Thymus (tissue), 14 donors: ENCODE measurements at places on chromosomes 11 and 22. TPM values are rescaled to one million over a fixed set of nuclear protein-coding genes. Genes with fewer than 3 reads are reported as not detected.

The BIK gene
- total RNA-seq, result 6.8 TPM

GRCh38 chr22:42379966-42380537 is 52.2 kb downstream of the NFAM1 start:
- DNase-seq, result no peak
- H3K27ac ChIP-seq, result no peak overlapping the region
- no peaks in the 10 kb centered on the region for H3K36me3 ChIP-seq
- peaks cover 4% of the 10 kb centered on the region for H3K27me3 ChIP-seq

DNA sequence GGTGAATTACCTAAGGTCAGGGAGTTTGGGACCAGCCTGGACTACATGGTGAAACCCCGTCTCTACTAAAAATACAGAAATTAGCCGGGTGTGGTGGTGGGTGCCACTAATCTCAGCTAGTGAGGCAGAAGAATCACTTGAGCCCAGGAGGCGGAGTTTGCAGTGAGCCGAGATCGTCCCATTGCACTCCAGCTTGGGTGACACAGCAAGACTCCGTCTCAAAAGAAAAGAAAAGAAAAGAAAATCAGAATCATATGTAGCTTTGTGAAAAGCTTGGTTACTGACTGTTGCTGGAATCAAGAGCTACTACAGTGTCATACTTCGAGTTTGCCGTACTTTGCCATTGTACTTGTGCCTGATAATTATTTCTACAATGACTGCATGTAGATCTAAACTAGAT is 4.2 kb upstream of the TMEM135 start:
- DNase-seq, result no peak
- no peaks in the 10 kb centered on the region for H3K36me3 ChIP-seq
- no peaks in the 10 kb centered on the region for H3K27me3 ChIP-seq
- no peak overlapping the region for H3K4me3 ChIP-seq
- H3K4me1 ChIP-seq, result peaks cover 13% of the 10 kb centered on the region

The FAM111B gene
- total RNA-seq, result 30.9 TPM

The PPP1R14B gene
- total RNA-seq, result 106 TPM

- no peak for DNase-seq
- no peak overlapping the region for H3K27ac ChIP-seq
- H3K36me3 ChIP-seq, result no peaks in the 10 kb centered on the region
- H3K4me3 ChIP-seq, result no peak overlapping the region
- no peaks in the 10 kb centered on the region for H3K4me1 ChIP-seq
Measured at GRCh38 chr11:22508665-22509064, 117.0 kb downstream of the FANCF start.

The MGAT3 gene
- total RNA-seq, result 1.6 TPM

GRCh38 chr11:102695201-102695600 is 10.4 kb downstream of the MMP27 start:
- no peaks in the 10 kb centered on the region for H3K4me1 ChIP-seq
- no peaks in the 10 kb centered on the region for H3K36me3 ChIP-seq
- no peak overlapping the region for H3K27ac ChIP-seq
- H3K27me3 ChIP-seq, result no peaks in the 10 kb centered on the region
- no peak overlapping the region for H3K4me3 ChIP-seq
- no peak for DNase-seq

The ANKK1 gene
- 0.14 TPM for total RNA-seq

DNA sequence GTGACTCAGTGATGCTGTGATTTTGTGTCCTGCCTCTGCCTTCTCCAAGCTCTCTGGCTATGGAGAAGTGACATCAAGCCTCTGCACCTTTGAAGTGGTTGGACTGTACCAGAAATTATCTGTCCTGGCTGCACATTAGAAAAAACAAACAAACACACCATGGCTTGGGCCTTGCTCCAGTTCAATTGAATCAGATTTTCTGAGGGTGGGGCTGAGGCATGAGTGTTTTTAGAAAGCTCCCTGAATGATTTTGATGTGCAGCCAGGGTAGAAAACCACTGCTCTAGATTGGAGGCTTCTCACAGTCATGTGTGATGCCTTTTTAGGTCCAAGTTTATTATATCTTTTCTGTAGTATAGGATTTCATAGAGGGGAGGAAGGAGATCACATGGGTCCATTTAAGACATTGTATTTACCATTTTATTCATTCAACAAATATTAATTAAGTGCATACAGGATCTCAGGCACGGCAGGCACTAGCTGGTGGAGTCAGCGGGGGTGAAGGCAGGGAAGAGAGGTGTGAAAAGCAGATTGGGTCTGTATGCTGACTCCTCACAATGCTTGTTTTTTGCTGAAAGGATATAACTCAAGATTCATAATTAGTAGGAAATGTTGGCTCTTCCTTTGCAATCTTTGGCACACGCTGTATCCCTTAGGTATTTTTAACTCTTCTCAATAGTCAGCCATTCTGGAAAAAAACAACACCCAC is 7.1 kb upstream of the VSTM5 start:
- no peak overlapping the region for H3K27ac ChIP-seq
- H3K27me3 ChIP-seq, result no peaks in the 10 kb centered on the region
- no peaks in the 10 kb centered on the region for H3K36me3 ChIP-seq

- DNase-seq, result no peak
- H3K4me3 ChIP-seq, result no peak overlapping the region
- H3K4me1 ChIP-seq, result peaks cover 11% of the 10 kb centered on the region
- H3K27me3 ChIP-seq, result peaks cover 49% of the 10 kb centered on the region
Measured at GRCh38 chr22:42716221-42716620, 4.4 kb downstream of the A4GALT start.

The PHOX2A gene
- total RNA-seq, result 0.05 TPM

- no peaks in the 10 kb centered on the region for H3K27me3 ChIP-seq
- DNase-seq, result no peak
- no peak overlapping the region for H3K4me3 ChIP-seq
- H3K36me3 ChIP-seq, result no peaks in the 10 kb centered on the region
- H3K4me1 ChIP-seq, result no peaks in the 10 kb centered on the region
Measured at GRCh38 chr22:30128511-30128910, 48.2 kb downstream of the HORMAD2 start.

The CD3E gene
- 203 TPM for total RNA-seq

- H3K27me3 ChIP-seq, result no peaks in the 10 kb centered on the region
- no peaks in the 10 kb centered on the region for H3K4me1 ChIP-seq
- DNase-seq, result no peak
- no peak overlapping the region for H3K27ac ChIP-seq
Measured at GRCh38 chr11:82533628-82534327, 199.9 kb downstream of the FAM181B start.

DNA sequence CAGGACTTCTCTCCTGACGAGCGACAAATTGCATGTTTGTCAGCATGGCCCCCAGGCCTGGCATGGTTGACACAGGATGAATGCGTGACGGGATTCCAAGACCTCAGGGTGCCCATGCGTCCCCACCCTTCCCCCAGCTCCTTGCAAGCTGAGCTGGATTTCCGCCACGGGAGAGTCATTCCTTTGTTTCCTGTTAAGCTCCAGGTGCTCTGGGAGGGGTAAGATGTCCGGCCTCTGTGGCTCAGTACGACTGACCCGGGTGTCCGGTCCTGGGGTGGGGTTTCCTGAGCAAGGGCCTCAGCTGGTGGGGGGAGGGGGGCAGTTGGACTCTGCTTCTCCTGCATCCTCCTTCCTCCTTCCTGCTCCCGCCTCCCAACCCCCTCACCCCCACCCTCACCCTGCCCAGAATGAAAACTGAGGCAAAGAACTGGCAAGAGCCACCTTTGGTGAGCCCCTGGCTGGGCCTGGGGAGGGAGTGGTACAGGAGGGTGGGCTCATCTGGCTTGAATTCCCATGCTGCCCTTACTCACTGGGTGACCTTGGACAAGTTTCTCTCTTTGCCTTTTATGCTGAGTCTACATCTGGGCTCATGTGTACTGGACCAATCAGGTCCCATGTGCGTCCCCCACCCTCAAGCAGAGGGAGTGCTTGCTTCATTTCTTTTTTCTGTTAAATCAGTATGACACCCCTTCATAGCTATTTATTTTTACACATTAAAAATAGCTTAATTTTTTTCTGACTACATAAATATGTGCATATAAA is 2.5 kb downstream of the CDC42EP2 start:
- peaks cover 8% of the 10 kb centered on the region for H3K4me1 ChIP-seq
- no peak overlapping the region for H3K27ac ChIP-seq
- H3K36me3 ChIP-seq, result no peaks in the 10 kb centered on the region
- H3K4me3 ChIP-seq, result no peak overlapping the region
- no peak for DNase-seq

GRCh38 chr22:25621986-25622385 is 57.5 kb downstream of the GRK3 start:
- peaks cover 2% of the 10 kb centered on the region for H3K36me3 ChIP-seq
- no peaks in the 10 kb centered on the region for H3K27me3 ChIP-seq
- H3K4me3 ChIP-seq, result no peak overlapping the region
- no peak overlapping the region for H3K27ac ChIP-seq
- peaks cover 28% of the 10 kb centered on the region for H3K4me1 ChIP-seq
- DNase-seq, result no peak

- H3K27me3 ChIP-seq, result no peaks in the 10 kb centered on the region
- peaks cover 8% of the 10 kb centered on the region for H3K36me3 ChIP-seq
Measured at GRCh38 chr11:123454060-123454651, 24.1 kb downstream of the GRAMD1B start.

- DNase-seq, result no peak
- H3K27ac ChIP-seq, result no peak overlapping the region
- no peak overlapping the region for H3K4me3 ChIP-seq
- H3K36me3 ChIP-seq, result peaks cover 32% of the 10 kb centered on the region
- H3K27me3 ChIP-seq, result peaks cover 40% of the 10 kb centered on the region
- H3K4me1 ChIP-seq, result peaks cover 11% of the 10 kb centered on the region
Measured at GRCh38 chr11:66334605-66335442, 1.4 kb downstream of the RIN1 start.

The KRTAP5-9 gene
- not detected for total RNA-seq

DNA sequence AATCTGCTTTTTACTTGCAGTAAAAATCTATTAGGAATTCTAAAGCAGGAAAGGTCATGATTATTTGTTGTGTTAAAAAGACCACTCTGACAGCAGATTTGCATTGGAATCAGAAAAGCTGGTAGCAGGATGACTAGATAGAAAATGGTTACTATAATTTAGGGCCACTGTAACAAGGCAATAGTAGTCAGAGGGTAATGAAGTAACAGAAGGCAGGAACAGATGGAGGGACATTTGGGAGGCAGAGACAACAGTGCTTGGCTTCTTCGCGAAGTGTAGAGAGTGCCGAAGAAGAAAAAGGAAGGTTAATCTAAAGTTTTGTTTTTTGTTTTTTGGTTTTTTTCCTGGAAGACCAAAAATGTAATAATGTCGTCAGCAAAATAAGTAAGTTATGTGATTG is 129.8 kb upstream of the SLC5A12 start:
- H3K27ac ChIP-seq, result no peak overlapping the region
- DNase-seq, result no peak
- no peaks in the 10 kb centered on the region for H3K4me1 ChIP-seq
- no peaks in the 10 kb centered on the region for H3K27me3 ChIP-seq
- H3K36me3 ChIP-seq, result no peaks in the 10 kb centered on the region
- H3K4me3 ChIP-seq, result no peak overlapping the region

The MPEG1 gene
- total RNA-seq, result 55.0 TPM

The TSKU gene
- 2.9 TPM for total RNA-seq

The TP53AIP1 gene
- total RNA-seq, result 32.0 TPM

The APOL6 gene
- total RNA-seq, result 19.8 TPM

DNA sequence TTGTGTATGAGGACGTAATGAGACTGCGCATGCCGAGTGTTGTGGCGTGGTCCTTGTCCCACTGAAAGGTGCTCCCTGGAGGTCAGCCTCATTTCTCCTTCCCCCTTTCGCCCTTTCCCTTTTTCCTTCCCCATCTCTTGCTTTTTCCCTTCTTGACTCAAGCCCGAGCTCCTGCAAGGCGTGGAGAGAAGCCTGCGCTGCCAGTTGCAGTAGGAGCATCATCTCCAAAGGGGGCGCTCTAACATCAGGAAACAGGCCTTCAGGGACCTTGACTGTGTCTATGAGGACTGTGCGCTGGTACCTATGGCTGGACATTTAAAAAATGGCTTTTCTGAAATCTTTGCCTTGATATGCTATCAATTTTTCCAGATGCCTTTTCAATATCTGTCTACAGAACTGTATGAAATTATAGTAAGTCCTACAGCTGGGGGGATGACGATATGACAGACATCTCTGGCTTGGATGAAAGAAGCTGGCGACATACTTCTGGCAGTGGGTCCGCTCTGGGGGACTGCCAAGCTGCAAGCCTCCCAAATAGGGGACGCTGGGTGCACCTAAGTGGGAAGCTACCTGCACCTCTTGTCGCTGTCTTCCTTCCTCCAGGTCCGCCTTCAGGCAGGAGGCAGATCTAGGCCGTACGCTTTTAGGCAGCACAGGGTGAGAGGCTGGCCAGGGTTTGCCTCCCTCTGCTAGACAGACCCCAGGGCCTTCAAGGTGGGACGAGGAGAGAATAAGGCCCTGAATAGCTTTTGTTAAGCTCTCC is 96.5 kb downstream of the NXPE2 start:
- no peak overlapping the region for H3K27ac ChIP-seq
- H3K27me3 ChIP-seq, result no peaks in the 10 kb centered on the region
- DNase-seq, result no peak

The C11orf87 gene
- total RNA-seq, result not detected

The PPP2R1B gene
- 15.4 TPM for total RNA-seq

- DNase-seq, result no peak
- H3K27me3 ChIP-seq, result no peaks in the 10 kb centered on the region
- H3K27ac ChIP-seq, result no peak overlapping the region
- no peaks in the 10 kb centered on the region for H3K4me1 ChIP-seq
- no peaks in the 10 kb centered on the region for H3K36me3 ChIP-seq
- H3K4me3 ChIP-seq, result no peak overlapping the region
Measured at GRCh38 chr11:79392161-79392560, 48.7 kb downstream of the TENM4 start.

- peaks cover 9% of the 10 kb centered on the region for H3K4me1 ChIP-seq
- DNase-seq, result no peak
- no peak overlapping the region for H3K27ac ChIP-seq
- H3K27me3 ChIP-seq, result no peaks in the 10 kb centered on the region
Measured at GRCh38 chr22:32476281-32477195, 1.9 kb downstream of the FBXO7 start.

The TSPO gene
- 32.0 TPM for total RNA-seq

The MS4A7 gene
- total RNA-seq, result 13.4 TPM

- H3K27me3 ChIP-seq, result no peaks in the 10 kb centered on the region
- H3K27ac ChIP-seq, result no peak overlapping the region
- H3K36me3 ChIP-seq, result peaks cover 10% of the 10 kb centered on the region
- DNase-seq, result no peak
- H3K4me3 ChIP-seq, result no peak overlapping the region
Measured at GRCh38 chr22:47157486-47158270, 395.2 kb downstream of the TBC1D22A start.

The TREH gene
- not detected for total RNA-seq

- H3K27me3 ChIP-seq, result no peaks in the 10 kb centered on the region
- H3K36me3 ChIP-seq, result no peaks in the 10 kb centered on the region
- DNase-seq, result no peak
- no peak overlapping the region for H3K4me3 ChIP-seq
- no peak overlapping the region for H3K27ac ChIP-seq
Measured at GRCh38 chr22:25053153-25053805, 100.8 kb downstream of the KIAA1671 start.
